CD4-positive, alpha-beta T cell treated with Interleukin-17A for 1 hour (primary cell): ENCODE measurements at places on chromosomes 7 and 10.

GRCh38 chr10:114168450-114169009, 5.5 kb downstream of the CCDC186 start:
- no peak for DNase-seq

- DNase-seq = no peak
Observed at GRCh38 chr10:100734295-100735086, 10.9 kb upstream of the PAX2 start.

DNA sequence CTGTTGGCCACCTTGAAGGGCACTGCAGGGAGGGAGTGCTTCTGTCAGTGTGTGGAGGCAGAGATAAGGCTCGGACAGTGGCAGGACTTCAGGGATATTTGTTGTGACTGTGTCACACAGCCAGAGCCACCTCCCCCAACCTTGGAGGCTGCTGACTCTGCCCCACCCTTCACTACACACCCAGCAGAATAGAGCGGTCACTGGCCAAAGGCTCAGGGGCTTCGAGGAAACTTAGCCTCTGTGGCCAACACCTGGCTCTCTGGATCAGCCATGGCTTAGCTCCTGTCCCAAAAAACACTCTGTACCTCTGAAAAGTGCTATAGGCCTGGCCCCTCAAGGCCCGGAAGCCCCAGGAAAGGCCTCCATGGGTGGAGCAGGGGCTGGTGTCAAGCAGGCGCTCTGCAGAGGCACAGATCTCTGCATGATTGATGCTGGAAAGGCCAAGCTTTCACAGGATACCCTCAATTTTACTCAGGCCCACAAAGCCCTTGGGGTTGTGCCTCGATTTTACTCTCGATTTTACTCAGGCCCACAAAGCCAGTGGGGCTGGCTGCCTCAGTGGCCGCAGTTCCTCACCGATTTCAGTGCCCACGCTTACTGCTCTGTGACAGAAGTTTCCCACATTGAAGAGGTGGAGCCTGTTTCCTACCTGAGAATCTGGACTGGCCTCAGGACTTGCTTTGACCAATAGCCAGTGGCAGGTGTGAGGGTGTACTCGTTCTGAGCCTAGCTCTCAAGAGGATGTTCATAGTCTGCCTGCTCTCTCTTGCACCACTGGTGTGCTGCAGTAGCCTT, 113.2 kb upstream of the GPR26 start:
- DNase-seq = no peak

- no peak for DNase-seq
Observed at GRCh38 chr10:116088985-116089384, 184.0 kb downstream of the GFRA1 start.

GRCh38 chr10:6780008-6780677, 200.1 kb upstream of the PRKCQ start:
- DNase-seq = no peak

DNA sequence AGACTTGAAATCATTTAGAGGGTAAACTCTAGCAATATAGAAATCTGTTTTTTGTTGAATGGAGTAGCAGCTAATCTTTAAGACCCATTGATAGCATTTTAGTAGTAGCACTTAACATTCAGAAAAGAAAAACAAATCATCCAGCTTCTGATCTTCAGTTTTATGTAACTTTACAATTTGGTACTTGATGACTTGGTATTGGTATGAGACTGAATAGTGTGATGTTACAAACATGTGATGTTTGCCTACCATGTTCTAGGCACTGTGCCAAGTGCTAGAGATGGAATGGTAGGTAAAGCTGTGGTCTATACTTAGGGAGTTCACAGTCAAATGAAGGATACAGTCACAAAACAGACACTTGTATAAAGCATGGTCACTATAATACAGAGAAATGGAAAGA, 21.3 kb downstream of the ZEB1 start:
- no peak for DNase-seq
